ENCODE measurements at places on chromosomes 7 and 10. TPM values are rescaled to one million over a fixed set of nuclear protein-coding genes. Genes with fewer than 3 reads are reported as not detected.

The RGS10 gene
- 7.0 TPM for total RNA-seq

The PGAM2 gene
- total RNA-seq = 967 TPM

The HOXA6 gene
- total RNA-seq = not detected

The CLDN4 gene
- total RNA-seq = not detected

The FXYD4 gene
- total RNA-seq = not detected

The SLC26A5 gene
- total RNA-seq = not detected

GRCh38 chr10:32982911-32983909, 25.2 kb upstream of the ITGB1 start:
- no peak for DNase-seq

GRCh38 chr10:68261132-68261856, 29.4 kb upstream of the ATOH7 start:
- peak; percentile 83 for DNase-seq

DNA sequence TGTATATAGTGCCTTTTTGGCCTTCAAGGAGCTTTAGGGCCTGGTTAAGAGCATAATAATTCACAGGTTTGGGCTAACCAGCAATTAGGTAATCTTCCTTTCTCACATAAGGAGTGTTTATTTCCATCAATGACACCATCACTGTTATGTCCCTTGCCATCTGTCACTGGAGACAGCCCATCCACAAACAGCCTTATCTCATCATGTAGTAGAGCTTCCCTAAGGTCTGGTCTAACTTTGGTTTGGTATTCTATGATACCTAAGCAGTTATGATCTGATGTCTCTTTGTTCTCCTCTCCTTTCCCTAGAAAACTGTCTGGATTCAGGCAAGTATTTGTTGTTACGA, 26.4 kb downstream of the MAPK8 start:
- no peak for DNase-seq

DNA sequence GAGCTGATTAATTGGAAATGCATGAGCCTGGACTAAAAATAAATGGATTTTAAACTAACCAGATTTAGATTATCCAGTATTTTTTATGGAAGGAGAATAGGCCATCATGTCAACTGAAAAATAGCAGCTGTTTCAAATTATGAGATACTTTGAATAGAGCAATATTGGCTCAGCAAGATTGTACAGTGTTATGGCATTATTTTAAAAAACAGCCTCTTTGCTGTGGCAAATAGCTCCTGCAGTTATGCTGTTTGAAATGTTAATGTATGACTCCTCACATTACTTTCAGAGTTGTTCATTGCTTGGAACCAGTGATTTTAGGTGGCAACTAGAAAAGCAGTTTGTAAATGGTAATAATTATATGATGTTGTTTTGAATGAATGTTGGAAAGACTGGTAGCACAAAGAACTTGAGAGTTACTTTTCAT, 244.5 kb downstream of the KIAA1217 start:
- DNase-seq = no peak

GRCh38 chr10:19812976-19813375, 3.3 kb upstream of the PLXDC2 start:
- no peak for DNase-seq

GRCh38 chr7:114051871-114052331, 133.1 kb upstream of the PPP1R3A start:
- no peak for DNase-seq

GRCh38 chr7:100215895-100216294, 3.9 kb upstream of the PVRIG start:
- DNase-seq = peak; percentile 67

- DNase-seq = no peak
These were observed 76.6 kb downstream of the TMEM178B start for GRCh38 chr7:141150465-141150864.

- DNase-seq = no peak
These were observed 472.5 kb upstream of the GHITM start for GRCh38 chr10:83666762-83667161.

- DNase-seq = peak; percentile 66
These were observed 121.6 kb downstream of the C10orf105 start for GRCh38 chr10:71597821-71598498.

GRCh38 chr10:99339077-99339476, 9.9 kb downstream of the CNNM1 start:
- no peak for DNase-seq

DNA sequence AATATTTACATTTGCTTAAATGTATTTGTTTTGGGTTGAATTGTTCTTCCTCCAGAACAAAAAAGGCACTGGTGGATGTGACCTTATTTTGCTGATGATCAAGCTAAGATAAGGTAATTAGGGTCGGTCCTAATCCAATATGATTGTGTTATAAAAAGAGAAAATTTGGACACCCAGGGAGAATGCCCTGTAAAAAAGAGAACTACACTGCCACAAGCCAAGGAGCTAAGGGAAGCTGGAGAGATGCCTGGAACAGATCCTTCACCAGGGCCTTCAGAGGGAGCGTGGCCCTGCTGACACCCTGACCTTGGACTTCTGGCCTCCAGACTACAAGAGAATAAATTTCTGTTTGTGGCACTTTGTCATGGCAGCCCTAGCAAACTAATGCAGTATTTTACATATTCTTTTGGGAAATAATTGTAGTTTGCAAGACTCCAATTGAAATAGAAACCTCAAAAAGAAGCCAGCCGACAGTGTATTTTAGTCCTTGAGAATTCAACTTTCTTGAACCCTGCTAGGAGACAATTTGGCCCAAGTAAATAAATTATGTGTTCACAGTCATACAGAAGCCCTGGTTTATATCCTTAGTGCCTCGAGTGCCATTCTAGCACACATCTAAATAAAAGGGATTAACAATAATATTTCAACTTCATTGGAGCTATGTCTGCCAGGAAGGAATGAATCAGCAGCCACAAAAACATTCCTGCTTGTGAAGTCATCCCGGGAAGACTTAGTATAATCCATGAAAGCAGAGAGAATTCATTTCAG, 164.6 kb downstream of the PKD1L1 start:
- DNase-seq = no peak

- peak; percentile 8 for DNase-seq
These were observed 139.6 kb upstream of the UNC5B start for GRCh38 chr10:71072823-71073210.

DNA sequence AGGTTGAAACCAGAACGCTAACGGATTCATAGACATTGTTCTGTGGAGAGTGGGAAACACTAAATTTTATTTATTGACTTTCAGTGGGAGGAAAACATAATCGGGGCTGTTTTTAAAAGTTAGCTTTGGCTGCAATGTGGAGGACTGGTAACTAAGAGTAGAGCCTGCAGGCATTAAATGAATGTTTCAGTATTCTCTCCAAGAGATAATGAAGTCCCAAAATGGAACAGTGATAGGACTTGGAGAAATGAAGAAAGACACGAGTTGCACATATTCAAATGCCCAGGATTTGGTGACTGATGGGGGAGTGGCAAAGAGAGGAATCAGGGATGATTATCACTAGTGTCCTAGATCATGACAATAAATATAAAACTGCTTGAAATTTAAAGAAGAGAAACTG, 359.8 kb upstream of the LRRTM3 start:
- no peak for DNase-seq

Data from left ventricle myocardium superior (tissue), 1 donor.